ENCODE measurements at places on chromosomes 7 and 10. TPM values are rescaled to one million over a fixed set of nuclear protein-coding genes. Genes with fewer than 3 reads are reported as not detected.

DNA sequence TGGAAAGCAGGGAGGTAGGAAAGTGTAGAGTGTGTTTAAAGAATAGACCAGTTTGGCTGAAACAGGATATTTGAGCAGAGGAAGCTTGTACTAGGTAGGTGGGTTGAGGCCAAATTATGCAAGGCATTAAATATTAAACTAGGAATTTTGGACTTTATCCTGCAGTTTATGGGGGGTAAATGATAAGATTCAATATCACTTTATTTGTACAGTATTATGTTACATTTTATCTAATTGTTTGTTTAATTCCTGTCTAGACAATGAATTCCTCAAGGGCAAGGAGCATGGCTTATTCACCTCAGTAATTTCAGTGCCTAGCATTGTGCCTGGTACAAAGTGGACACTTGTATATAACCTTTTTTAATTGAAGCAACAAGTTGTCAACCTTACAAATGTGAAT is 125.9 kb downstream of the CFTR start:
- DNase-seq: no peak

Gene NUDT13
- polyA plus RNA-seq: 5.7 TPM

Gene FAM25C
- polyA plus RNA-seq: not detected

DNA sequence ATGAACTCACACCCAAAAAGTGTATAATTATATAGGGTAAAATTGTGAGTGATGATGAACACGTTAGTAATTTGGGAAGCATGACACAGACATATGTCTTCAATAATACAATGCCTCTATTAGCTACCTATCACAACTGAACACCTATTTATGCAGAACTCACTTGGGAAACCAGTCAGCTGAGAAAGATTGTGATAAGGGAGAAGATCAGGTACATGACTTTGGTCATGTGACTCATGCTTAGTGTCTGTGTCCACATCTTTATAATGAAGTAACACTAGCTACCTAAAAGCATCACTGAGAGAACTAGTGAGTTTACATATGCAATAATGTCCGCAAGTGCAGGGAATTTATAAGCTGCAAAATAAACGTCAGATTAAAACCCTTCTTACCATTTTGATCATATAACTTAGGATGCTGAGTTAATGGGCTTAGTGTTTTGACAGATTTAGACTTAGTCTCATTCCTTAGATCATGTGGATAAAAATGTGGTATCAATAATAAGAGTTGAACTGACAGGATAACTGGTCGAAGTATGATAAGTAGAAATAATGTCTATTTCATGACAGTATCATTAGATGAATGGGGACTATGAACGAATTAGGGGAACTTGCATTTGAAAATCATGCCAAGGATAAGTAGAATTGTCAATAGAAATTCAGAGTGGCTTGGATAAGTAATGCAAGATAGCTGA is 11.6 kb downstream of the VWDE start:
- DNase-seq: no peak

Gene PLAC9
- 21.7 TPM for polyA plus RNA-seq

- no peak for DNase-seq
Measured at GRCh38 chr7:12670000-12670729, 17.3 kb upstream of the ARL4A start.

- DNase-seq: peak; percentile 65
Measured at GRCh38 chr10:19819419-19820033, 3.3 kb downstream of the PLXDC2 start.

DNA sequence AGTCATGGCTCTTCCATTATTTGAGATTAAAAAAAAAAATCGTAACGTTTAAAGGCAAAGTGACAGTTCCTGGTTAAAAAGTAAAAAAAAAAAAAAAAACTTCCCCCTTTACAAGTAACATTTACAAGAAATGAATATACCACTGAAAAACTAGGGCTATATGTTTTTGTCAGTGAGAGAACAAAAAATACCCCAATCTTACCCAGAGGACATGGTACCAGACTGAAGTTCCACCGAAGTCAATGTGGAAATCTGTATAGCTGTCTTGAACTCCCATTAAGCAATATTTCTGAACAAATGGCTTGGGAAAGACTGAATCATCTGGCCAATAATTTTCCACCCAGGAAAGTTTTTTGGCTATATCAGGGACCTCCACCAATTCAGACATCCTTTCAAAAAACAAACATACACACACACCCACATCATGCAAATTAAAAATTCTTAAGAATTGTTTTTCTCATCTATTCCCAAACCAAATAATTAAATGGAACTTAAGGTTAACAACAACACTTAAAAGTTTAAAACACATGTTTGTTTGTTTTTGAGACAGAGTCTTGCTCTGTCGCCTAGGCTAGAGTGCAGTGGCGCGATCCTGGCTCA is 50.2 kb downstream of the KDM7A start:
- DNase-seq: no peak

Gene SH3PXD2A
- polyA plus RNA-seq: 25.6 TPM

- no peak for DNase-seq
Measured at GRCh38 chr10:112722758-112723157, 227.3 kb upstream of the TCF7L2 start.

DNA sequence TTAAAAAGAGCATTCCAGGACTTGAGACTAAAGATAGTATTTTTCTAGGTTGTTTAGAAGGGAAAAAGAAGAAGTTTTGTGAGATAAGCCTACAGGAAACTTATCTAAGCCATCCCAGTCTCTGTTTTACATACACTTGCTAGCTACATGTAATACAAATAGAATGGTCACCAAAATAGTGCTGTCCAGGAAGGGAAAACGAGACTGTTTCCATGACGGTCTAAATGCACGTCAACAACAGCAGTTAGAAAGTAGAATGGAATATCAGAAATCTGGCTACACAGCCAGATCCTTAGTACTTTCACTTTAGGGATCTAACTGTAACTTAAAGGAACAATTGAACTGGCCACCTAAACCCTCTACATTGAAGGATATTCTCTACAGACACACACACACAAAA is 117.6 kb downstream of the TSPAN12 start:
- DNase-seq: no peak

GRCh38 chr10:6009961-6010360 is 32.6 kb upstream of the IL15RA start:
- no peak for DNase-seq
